ENCODE measurements at places on chromosomes 7 and 10.

- DNase-seq = no peak
Measured at GRCh38 chr10:43863859-43864591, 215.3 kb upstream of the ZNF32 start.

DNA sequence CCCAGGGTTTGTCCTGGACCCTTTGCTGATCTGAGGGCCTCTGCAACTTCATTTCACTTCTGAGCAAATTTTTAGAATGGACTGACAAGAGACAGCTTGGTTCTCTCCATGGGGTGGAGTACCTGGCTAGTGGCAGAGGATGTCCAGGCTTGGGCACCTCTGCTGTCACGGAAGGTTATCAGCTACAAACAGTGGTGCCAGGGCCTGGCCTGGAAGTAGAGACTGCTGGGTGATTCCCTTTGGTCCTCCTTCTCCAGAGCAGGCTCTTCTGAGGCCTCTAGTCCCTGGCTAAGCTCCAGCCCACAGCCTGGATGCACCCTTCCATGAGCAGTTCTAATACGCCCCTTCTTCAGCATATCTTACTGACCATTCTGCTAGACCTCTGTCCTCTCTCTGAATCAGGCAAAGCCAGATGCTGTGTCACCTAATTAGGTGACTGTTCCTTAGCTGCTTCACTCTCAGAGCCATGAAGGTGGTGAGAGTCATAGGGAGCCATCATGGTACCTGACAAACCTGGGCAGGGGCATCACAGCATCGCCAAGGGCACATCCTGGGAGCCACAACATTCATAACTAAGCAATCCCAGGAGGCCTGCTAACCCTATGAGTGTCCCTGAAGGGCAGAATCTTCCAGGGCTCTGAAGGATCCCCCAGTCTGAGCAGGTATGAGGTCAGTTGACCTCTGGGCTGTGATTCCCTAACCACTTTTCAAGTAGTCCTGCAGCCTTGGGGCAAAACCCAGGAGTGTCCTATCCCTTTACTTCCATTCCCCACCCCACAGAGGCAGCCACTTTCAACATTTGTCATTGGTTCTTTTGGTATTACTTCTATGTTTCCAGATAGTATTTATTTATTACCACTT lies 4.0 kb downstream of the ARHGAP22 start:
- DNase-seq = no peak

DNA sequence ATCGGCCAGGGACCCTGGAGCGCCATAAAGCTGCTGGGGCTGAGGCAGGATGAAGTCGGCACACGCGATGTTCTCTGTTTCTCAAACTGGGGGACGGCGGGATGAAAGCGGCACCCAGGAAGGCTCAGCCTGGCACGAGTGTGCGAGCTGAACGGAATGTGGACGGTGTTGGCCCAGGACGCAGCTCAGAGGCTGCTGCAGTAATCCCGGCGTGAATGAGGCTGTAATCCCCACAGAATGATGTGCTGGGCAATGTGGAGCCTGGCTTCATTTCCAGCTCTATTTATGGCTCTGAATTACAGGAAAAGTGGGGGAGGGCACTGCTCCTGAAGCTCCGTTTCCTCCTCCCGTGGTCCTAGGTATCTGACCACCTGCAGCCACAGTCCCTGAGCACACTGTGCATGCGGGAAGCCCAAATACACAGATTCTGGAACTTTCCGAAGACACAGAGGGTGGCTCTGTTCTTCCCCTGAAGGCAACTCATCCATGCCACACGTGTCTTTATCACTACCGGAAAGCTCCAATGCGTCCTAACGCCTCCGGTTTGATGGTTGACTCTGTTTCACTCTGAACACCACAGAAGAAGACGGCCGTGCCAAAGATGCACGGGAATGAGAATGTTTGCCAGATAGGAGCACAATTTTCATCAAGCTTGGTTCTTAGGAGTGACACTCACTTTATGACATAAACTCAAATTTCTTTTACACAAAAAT lies 37.6 kb downstream of the KLF6 start:
- no peak for DNase-seq

DNA sequence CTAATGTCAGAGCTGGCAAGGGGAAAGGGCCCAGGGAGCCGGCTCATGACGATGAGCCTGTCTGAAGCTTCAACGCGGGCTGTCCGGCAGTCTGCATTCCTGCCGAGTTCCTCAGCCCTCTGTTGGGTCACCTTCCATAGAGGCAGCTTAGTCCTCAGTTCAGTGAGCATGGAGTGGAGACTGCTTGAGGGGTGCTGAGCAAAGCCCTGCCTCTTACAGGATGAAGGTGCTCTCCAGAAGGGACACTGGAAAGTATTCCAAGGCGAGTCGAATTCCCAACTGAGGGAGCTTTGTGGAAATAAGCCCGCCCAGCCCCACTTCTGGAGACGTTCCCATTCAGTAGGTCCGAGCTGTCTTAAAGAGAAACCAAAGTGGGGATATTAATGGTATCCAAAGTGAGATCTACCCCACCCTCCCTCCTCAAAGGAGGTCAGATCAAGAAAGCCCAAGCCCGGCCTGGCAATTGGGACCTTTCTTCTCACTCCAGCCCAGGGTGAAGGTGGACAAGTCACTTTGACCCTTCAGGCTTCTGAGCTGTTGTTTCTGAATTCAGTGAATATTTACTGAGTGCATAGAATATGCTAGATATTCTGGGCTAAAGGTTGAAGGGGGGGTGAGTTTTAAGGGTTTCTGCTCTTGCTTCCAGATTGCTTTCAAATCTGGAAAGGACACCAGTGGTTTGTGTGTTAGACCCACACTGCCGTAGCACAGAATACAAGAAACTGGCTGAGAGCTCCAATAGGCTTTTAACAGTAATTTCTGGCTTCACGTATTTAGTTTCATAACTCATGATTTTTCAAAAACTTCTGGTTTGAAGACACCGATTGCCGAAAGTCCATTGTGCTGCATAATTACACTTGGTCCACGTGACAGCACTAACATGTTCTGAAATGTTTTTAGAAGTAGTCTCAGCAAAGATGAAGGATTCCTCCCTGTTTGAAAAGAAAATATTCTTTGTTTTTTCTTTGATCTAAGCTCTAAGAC lies 3.5 kb downstream of the EGFR start:
- no peak for DNase-seq

- DNase-seq = no peak
Measured at GRCh38 chr10:84336406-84337090, 8.2 kb downstream of the CCSER2 start.

GRCh38 chr7:116525298-116525912 lies 569 bp downstream of the CAV1 start:
- DNase-seq = no peak

DNA sequence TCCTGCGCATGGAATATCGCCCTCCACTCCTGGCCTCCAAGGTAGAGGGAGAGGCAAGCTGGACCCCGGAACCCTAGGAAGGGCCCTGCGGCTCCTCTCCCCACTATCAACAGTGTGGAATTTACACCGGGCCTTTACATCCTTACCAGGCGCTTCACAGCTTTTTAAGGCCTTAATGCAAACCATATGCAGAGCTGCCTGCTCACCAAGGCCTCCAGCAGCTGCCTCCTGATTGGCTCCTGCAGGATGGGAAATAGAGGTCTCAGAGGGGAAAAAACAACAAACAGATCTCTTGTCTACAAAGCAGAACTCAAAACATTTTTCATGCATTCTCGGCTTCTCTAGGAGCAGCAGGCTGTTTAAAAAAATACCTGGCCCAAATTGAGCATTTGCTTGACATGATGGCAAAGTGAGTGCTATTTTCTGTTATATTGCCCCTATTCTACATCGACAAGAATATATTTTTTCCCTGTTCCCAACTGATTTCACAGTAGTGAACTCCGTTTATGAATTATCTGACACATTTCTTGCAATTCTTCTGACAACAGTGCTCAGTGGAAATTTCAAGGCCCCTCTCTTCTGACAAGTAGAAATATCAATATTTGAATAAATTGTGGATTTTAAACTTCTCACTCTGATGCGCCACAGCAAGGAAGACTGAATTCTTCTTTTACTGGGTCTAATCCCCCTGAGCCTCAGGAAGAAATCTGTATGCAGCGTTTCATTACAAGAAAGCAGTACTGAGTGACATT lies 51.7 kb downstream of the EBF3 start:
- DNase-seq = no peak

DNA sequence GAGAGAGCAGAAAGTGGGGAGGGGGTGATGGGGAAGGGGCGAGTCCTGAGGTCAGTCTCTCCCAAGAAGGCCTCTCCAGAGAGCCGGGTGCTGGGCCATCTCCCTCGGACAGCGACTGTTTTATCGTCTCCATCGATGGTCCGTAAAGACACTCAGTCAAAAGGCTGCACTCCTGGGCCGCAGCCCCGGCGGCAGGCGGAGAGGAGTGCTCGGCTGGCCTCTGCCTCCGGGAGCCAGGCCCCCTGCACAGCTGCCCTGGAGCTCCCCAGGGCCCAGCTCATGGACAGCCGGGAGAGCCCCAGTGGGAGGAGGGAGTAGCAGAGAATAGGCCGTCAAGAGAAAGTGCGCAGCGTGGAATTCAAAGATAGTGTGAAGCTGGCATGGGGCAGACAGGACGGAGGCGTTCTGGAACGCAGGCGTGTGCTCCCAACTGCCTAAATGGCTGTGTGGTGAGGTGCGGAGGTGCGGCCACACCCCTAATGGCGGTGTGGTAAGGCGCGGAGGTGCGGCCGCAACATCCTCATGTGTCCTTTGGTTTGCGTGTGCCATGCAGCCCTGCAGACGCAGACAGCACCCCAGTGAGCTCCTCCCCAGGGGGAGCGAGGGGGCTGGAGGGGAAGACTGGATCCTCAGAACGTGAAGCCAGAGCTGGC lies 477.5 kb upstream of the FOXK1 start:
- DNase-seq = no peak

GRCh38 chr10:46245381-46245900 lies 41.4 kb upstream of the ANTXRL start:
- no peak for DNase-seq

DNA sequence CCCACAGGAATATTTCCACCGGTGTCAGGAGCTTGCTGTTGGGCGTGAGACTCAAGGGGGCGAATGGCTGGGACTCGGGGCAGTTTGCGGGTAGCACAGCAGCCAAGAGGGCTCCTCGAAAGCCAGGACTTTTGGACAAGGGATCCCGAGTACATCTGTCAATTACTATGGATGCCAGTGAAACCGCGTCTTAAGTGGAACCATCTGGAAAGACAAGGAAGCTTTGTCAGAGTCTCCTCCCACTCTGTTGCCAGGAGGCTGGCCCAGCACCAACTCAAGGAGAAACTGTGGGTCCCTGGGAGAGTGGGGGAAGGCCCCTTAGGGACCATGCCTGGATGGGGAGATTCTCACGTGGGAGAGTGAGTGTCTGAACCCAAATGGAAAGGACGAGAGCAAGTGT lies 57.1 kb downstream of the C10orf143 start:
- no peak for DNase-seq

DNA sequence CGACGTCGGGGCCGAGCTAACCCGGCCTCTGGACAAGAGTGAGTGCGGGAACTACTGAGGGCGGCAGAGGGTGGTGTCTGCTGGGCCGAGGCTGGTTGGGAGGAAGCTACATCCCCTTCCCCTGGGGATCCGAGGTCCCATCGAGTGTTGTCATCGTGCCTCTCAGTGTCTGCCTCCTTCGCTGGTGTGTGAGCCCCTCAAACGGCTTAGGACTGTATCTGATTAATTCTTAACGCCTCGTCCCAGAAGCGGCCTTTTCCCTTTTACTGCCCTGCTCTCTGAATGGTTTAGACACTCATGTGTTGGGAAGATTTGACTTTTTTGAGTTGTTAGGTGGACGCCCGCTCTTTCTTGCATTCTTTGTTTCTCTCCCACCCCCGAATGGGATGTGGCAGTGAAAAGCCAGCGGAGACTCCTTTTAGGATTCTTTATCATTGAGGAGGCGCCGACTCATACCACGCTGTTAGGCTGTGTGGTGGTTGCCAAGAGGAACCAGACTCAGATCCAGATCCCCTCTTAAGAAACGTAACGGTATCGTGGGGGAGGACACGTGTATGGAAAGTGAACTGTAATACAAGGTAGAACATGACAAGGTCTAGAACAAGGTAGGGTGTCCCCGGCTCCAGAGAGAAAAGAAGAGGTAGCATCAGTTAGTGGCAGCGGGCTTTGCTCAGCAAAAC lies 631 bp downstream of the SUPV3L1 start:
- no peak for DNase-seq

DNA sequence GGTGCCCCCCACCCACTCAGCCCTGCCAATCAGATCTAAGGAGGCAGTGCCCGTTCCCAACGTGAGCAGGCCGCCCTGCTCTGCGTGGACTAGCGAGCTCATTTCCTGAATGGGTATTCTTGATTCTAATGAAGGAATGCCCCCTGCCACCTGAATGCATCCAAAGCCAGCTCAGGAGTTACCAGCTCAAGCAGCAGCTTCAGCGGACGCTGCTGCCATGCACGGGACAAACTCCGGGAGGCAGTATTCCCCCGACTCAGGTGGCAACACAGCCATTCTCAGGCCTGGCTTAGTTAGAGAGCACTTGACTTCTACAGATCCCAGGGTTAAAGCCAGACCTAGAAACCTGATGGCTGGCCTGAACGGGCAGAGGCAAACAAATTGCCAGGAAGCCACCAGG lies 25.8 kb downstream of the PSAP start:
- DNase-seq = no peak

GRCh38 chr7:130494431-130494858 lies 2.6 kb downstream of the MEST start:
- DNase-seq = no peak

GRCh38 chr7:4054158-4054557 lies 627.9 kb upstream of the FOXK1 start:
- no peak for DNase-seq

DNA sequence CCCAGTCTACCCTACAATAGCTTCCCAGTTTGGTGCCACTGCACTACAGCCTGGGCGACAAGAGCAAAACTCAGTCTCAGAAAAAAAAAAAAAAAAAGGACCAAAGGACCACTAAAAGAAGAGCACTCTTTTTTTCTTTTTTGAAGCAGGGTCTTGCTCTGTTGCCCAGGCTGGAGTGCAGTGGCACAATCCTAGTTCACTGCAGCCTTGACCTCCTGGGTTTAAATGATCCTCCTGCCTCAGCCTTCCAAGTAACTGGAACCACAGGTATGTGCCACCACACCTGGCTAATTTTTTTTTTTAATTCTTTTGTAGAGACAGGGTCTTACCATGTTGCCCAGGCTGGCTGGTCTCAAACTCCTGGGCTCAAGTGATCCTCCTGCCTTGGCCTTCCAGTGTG lies 14.0 kb downstream of the PLAU start:
- no peak for DNase-seq

DNA sequence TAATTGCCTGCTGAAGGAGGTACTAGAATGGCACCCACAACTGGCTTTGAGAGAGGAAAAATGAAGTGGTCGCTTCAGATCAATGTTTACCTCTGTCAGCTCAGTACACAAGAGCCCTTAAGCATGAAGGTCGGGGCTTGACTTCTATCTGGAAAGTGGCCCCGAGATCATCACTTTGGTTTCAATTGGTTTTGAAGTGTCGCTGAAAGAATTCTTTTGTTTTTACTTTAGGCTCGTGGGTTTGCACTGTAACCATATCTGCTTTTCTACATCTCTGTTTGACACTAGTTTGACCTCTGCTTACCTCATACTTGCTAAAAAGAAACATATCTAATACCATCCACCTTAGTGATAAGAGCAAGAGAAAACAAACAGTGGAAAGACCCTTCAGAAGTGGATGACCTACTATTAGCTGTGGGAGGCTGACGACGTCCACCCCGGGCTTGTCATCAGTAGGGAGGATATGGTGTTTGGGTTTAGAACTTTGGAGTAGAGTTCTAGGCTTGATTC lies 361.8 kb downstream of the GATA3 start:
- no peak for DNase-seq
